Suppressor macrophage treated with lipopolysaccharide for 4 hours (primary cell): ENCODE measurements at places on chromosomes 12 and 14.

DNA sequence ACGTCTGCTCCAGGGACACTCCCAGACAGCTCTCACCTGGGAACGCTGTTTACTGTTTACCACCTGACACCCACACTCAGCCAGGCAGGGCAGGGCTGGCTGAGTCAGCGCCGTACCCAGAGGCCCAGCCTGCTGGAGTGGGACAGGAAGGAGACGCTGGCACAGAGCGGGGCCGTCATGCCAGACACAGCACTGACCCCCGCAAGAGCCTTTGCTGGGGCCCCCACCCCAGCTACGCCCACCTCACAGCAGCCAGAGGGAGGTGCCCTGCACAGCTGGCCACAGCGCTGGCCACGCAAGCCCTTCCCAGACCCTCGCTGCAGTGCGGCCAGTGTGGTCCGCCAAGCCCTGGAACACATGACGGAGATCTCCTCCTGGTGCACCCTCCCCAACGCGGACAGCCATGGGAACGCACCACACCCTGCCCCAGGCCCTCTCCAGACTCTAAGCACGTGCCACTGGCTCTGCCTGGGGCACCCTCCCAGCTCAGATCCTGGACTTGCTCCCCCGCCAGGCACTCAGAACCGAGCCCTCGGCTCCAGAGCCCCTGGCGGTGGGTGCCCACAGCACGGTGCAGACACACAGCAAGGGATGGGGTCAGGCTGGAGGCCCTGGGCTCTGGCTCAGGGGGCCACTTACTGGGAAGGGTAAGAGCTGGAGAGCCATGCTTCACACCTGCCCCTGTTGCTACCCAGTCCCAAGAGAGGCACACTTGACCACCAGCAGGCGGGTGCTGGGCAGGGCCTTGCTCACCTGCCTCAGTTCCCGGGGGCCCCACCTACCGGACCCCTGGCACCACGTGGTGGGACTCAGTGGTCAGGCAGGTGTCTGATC lies 5.7 kb downstream of the AHNAK2 start:
- DNase-seq: no peak

GRCh38 chr12:94263905-94264561 lies 115.7 kb downstream of the PLXNC1 start:
- DNase-seq: peak; percentile 39

- no peak for DNase-seq
Observed at GRCh38 chr12:88472775-88473174, 107.5 kb downstream of the KITLG start.

DNA sequence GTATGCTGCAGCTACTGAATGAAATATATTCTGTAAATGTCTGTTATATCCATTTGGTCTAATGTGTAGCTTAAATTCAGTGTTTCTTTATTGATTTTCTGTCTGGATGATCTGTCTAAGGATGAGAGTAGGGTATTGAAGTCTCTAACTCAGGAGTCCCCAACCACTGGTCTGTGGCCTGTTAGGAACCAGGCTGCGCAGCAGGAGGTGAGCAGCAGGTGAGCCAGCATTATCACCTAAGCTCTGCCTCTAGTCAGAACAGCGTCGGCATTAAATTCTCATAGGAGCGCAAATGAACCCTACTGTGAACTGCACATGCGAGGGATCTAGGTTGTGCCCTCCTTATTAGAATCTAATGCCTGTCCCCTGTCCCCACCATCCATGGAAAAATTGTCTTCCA lies 329.7 kb upstream of the RGS6 start:
- no peak for DNase-seq

- DNase-seq: no peak
Observed at GRCh38 chr12:4566474-4566873, 4.5 kb downstream of the DYRK4 start.

DNA sequence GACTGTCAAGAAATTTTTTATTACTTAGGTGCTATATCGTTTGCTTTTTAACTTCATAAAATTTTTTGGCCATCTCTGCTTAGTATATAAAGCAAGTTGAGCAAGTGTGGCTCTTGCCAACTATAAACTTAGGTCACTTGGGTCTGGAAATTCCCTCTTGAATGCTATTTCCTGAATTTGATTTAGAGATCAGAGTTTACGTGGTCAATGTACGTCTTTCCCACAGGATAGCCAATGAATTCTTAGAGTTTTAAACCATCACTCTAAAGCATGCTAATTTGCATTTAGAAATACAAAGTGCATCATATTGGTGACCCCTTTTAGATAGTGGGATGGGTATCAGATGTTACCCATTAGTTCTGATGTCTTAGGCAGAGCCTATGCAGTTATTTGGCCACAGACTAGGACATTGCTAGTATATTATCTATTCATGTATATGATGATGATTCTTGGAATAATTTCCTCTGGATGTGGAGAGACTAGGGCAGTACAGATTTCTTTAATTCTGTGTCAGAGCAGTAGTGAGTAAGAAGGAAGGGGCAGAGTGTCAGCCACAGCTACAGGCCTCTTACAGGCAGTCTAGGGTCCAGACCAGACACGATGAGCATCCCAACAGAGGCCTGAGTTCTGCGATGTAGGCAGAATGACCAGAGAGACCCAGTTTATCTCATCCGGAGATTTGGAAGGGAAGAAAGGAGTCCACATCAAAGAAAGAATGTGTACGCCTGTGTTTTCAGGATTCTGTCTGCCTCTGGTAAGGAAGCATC lies 30.3 kb downstream of the SCN8A start:
- DNase-seq: peak; percentile 16

DNA sequence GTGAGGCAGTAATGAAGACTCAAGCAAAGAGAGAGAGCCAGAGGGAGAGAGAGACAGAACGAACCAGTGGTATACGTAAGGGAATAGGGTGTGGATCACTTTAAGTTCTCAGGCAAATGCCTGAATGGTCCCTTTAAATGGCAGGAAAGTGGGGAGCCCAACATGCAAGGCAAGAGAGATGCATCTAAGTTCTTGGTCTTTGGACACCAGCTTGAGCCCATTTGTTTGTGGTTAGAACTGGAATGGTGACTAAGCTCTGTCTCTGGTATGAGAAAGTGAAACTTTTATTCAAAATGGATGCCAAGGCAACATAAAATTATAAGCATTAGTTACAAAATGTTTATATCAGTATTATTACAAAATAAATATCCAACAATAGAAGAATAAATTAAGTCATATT lies 192.2 kb upstream of the ALG10 start:
- DNase-seq: no peak

GRCh38 chr12:93415723-93416464 lies 25.9 kb downstream of the UBE2N start:
- no peak for DNase-seq

- no peak for DNase-seq
Observed at GRCh38 chr14:33165144-33165925, 226.7 kb downstream of the NPAS3 start.

- no peak for DNase-seq
Observed at GRCh38 chr14:29637411-29637810, 290.2 kb downstream of the PRKD1 start.

GRCh38 chr14:94827711-94828447 lies 58.0 kb upstream of the GSC start:
- DNase-seq: no peak

- no peak for DNase-seq
Observed at GRCh38 chr12:68119250-68119649, 40.3 kb downstream of the IFNG start.
